ENCODE measurements at places on chromosomes 4 and X. TPM values are rescaled to one million over a fixed set of nuclear protein-coding genes. Genes with fewer than 3 reads are reported as not detected.

Gene ZFP42
- not detected for total RNA-seq

Gene PRRG3
- not detected for total RNA-seq

Gene RTL3
- total RNA-seq, result not detected

Gene MGAT4D
- not detected for total RNA-seq

Gene VCX3B
- not detected for total RNA-seq

Gene AMTN
- not detected for total RNA-seq

Gene OTC
- total RNA-seq, result not detected

Gene PNMA3
- not detected for total RNA-seq

Gene FAM200B
- 16.1 TPM for total RNA-seq

Gene HPGD
- total RNA-seq, result not detected

Gene F8
- total RNA-seq, result 0.97 TPM

Gene HTATSF1
- 29.9 TPM for total RNA-seq

Gene EVC2
- total RNA-seq, result 11.7 TPM

Gene RNF175
- not detected for total RNA-seq

Gene VEGFD
- 0.32 TPM for total RNA-seq
